ENCODE measurements at places on chromosomes 5 and 9.

DNA sequence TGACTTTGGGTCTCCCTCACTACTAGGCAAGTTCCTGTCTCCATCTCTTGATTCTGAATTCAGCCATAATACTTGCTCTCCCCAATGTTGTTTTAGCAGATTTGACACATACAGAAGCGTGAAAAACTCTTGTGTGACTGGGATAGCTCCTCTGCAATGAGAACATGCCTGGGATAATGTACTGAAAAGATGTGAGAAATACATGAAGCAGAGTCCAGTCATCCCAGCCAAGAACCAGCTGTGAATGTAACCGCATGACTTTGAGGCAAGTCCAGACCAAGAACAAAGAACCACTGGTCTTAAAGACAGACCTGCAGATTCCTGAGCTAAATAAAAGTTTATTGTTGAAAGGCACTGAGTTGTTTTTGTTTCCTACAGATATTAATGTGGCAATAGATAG, 135.0 kb downstream of the NMUR2 start:
- DNase-seq: no peak

DNA sequence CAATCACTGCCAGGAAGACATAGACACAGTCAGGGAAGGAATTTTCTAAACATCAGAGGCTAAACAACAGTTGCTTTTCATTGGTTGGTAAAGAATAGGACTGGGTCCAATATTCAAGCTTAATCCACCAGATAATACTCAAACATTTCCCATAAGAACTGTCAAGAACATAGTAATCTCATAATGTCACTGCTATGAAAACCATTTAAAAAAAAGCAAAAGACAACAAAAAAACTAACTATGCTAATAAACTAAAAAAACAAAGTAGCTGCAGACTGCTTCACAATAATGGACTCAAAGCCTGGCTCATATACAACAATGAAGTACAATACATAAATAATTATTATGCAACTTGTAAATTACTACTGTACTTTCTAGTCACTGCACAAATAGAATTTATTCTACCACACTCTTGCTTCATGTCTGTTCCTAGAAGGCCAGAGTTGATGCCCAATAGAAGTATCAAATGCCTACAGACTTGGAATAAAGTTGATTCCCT, 148.7 kb downstream of the MLLT3 start:
- no peak for DNase-seq

GRCh38 chr5:120771202-120771601, 307.1 kb downstream of the PRR16 start:
- no peak for DNase-seq

- no peak for DNase-seq
Measured at GRCh38 chr9:28853477-28853876, 1280.2 kb upstream of the C9orf72 start.

- no peak for DNase-seq
Measured at GRCh38 chr5:133936651-133937015, 31.8 kb downstream of the C5orf15 start.

- peak; percentile 70 for DNase-seq
Measured at GRCh38 chr5:56814963-56815657, at the start of gene MAP3K1. TSS of gene MAP3K1 (plus strand) at chr5:56815549. CDS start at chr5:56815574, 25 bp downstream.

GRCh38 chr5:116046823-116047222, 14.6 kb downstream of the ARL14EPL start:
- no peak for DNase-seq

DNA sequence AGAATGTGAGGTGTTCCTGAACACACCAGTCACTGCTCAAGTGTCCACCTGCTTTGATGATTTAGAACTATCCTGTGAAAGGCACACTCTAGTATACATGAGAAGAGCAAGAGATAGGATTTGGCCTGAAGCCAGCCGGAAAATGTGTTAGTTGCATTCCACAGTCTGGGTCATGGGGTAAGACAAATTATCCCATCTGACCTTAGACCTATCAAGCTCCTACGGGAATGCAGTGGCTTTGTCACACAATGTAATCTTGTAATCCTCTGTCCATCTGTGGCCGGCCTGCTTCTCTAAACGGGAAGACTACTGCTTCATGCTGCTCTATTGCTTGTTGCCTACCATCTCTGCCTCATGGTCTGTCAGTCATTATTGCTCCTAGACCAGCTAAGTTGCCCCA, 92.4 kb upstream of the PRRC1 start:
- no peak for DNase-seq

DNA sequence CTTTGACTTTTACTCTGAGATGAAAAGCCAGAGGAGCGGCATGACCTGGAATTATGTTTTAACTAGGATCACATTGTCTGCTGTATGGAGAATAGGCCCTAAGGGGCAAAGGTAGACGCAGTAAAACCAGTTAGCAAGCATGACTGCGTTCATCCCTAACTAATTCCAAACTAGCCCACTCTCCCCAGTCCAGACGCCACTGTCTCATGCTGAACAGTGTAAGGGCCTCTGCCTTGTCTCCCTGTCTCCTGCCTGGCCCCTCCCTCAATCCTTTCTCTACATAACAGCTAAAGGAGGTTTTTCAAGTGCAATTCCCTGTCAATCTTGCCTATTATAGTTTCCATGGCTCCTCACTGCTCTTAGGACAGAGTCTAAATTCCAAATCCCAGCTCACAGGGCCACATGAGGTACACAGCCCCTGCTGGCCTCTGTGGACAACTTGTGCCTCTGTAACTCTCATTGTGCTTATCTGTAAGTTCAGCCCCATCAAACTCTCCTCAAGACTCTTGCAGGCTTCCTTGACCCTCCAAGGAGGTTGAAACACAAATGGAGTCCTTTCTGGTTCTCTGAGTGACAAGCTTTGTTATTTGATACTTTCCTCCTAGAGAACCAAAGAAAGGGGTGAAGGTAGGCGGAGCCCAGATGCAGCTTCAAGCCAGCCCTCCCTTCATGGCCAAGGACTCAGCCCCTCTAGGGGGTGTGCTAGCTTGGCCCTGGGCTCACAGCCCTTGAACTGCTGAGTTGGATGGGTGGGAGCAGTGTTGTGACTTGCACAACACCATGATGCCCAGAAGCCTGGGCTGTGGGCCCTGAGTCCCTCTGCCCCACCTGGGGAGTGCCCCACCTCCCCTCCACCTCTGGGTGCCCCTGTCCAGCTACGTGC, 16.0 kb upstream of the SLC22A4 start:
- DNase-seq: no peak

GRCh38 chr5:179377421-179378115, 32.3 kb upstream of the ADAMTS2 start:
- DNase-seq: no peak

- no peak for DNase-seq
Measured at GRCh38 chr9:134213881-134214341, 49.5 kb upstream of the RNU6ATAC start.

- no peak for DNase-seq
Measured at GRCh38 chr5:163565492-163565891, 60.1 kb downstream of the MAT2B start.

GRCh38 chr5:117327511-117327910, 752.9 kb upstream of the SEMA6A start:
- DNase-seq: no peak

GRCh38 chr5:102790748-102791147, 35.6 kb downstream of the PAM start:
- DNase-seq: no peak

DNA sequence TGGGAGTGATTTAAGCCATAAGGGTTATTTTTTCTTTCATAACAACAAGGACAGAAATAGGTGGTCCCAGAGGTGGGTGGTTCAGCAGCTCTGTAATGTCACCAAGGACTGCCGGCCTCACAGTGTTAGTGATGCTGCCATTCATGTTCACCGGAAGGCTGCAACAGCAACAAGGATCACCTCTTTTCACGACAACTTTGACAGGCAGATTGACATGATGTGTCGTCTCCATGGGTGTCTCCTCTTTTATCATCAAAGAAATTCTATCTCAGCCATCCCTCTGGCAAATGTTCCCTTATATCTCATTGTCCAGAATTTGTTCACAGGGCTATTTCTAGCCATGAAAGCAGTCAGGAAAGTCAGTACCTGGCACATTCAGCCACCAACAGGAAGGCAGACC, 231.5 kb downstream of the SH3GL2 start:
- DNase-seq: no peak

DNA sequence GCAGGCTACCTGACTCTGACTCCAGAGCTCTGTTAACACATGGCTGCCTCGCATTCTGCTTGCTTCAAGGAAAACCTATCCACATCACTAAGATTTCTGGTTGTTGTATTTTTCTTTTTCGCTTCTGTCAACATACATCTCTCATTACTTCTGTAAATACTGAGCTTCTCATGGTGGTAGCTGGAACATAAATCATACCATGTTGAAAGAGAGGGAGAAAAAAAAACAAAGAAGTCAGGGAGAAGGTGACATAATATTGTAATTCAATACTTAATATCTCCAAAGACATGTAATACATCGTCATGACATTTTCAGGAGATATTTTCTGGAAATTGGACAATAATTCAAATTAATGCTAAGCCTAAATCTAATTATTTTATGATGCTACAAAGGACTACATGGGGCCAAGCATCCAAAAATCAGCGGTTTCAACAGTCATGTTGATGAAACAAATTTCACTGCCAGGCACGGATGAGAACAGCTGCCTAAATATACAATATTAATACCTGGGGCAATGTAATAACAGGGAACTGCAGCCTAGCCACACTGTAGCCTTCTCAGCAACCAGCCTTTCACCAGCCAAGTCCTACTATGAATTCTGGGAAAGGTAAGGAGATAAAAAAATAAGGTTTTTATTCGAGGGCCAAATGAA, 332.0 kb downstream of the TRIM32 start:
- no peak for DNase-seq

DNA sequence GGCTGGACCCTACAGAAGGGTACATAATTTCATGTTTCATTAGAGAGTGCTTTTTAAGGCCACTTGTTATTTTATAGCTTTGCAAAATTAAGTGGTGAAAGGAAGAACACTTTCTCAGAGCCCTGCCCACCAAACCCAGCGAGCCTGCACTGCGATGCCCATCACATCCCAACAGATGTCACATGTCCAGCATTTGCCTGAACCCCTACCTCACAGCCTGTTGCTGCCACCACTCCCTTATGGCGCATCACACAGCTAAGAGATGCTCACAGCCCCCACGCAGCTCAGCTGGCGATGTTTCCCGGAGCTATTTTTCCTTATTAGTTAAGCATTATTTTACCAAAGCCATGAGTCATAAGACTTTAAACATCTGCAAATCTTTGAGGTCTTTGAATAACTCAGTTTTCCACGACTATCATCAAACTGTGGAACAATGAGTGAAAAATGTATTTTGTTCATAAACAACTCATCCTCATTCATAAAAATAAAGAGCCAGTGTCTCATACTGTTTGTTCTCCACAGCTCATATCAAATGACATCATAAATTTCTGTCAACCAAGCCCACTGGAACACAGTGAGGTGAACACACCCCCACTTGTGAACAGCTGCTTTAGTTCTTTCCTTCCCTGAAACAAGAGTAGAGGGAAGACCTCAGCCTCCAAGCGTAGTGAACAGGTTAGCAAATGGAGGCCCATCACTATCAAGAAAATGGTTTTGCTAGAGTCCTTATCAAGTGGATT, 104.9 kb downstream of the SYK start:
- DNase-seq: no peak

GRCh38 chr9:91705386-91705785, 244.6 kb downstream of the ROR2 start:
- no peak for DNase-seq

DNA sequence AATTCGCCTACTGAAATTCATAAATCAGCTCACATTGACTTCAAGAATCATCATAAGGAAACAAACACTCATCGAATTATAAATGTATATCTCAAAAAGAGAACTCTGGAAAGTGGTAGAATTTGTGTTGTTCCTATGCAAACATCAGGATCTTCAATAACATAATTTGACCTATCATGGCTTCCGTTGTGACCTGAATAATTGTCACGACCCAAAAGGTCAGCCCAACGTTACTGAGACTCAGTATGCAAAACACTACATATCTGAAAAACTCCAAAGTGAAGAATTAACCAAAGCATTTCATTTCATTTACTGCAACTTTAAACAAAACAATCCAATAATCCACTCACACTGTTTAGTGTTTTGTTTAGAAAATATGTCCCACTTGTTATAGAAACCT, 1.2 kb downstream of the RAPGEF6 start:
- DNase-seq: no peak

- DNase-seq: peak; percentile 83
Measured at GRCh38 chr5:152505442-152506042, 100.5 kb upstream of the NMUR2 start.
